Mesothelial cell of epicardium (in vitro differentiated cells): ENCODE measurements at places on chromosomes 4 and X. TPM values are rescaled to one million over a fixed set of nuclear protein-coding genes. Genes with fewer than 3 reads are reported as not detected.
A peak's percentile ranks its signal among the peaks of the same experiment; 100 is the strongest.

The EFHC2 gene
- total RNA-seq: 1.5 to 2.4 TPM (median 2.0 TPM) in 3 replicates

The IQSEC2 gene
- total RNA-seq: 19.8 to 23.0 TPM (median 22.2 TPM) in 3 replicates

The PRDM8 gene
- total RNA-seq: 1.6 to 2.4 TPM (median 1.7 TPM) in 3 replicates

The NIPAL1 gene
- 12.1 to 13.4 TPM (median 13.3 TPM) in 3 replicates for total RNA-seq

The RNF212 gene
- total RNA-seq: 10.9 to 15.6 TPM (median 13.4 TPM) in 3 replicates

The GPR50 gene
- total RNA-seq: 0.25 to 0.65 TPM (median 0.64 TPM) in 3 replicates

DNA sequence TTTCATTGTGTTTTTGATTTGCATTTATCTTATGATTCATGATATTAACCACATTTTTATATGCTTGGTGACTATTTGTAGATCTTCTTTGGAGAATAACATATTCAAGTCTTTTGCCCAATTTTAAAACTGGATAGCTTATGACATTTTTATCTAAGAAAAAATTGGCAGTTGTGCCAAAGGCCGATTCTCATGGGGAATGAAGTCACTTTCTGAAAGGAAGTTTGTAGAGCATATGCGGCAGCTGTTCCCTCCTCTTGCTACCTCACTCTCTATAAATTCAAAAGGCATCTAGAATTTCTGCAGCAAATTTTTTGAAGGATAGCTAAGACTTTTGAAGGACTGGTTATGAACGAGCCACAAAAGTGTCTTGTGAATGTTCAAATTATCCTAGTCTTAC is 2353.5 kb downstream of the ARAP2 start:
- no peak overlapping the region for H3K4me3 ChIP-seq
- H3K4me1 ChIP-seq: no peaks in the 10 kb centered on the region
- no peak for DNase-seq
- H3K27me3 ChIP-seq: no peaks in the 10 kb centered on the region

DNA sequence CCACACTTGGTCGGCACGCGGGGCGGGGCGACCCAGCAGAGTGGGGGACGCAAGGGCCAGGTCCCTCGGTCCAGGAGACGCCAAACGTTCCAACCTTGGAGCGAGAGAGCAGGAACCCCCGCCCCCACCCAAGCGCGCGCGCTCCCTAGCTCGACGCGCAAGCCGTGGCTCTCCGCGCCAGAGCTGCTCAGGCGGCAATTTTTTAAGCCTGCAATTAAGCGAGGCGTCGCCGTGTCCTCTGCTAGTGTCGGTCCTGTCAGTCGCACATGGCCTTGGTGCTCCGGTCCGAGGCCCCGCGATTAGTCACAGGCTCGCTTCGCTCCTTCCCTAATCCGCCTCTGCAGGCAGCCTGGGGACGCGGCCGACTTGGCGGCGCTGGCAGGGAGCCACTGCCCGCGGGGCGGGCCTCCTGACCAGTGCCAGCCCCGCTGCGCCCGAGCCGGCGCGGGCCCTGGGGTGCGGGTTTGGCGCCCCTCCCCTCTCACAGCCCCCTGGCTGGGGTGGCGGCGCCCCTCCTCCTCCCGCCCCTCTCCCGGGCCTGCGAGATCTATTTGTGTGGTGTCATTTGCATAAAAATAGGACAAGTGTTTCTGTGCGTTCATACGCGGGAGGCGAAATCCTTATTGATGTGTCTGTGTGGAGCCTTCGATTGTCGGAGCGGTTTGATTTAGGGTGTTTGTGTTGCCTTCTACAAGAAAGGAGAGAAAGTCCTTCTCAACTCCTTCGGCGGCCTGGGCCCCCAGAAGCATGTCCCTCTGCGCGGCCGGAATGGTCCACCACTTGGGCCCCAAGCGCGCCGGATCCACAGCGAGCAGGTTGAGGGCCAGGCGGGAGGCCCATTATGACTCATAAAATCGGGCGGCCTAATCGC is 9.8 kb upstream of the BCOR start:
- peak overlapping the region; percentile 72 for H3K4me3 ChIP-seq
- H3K36me3 ChIP-seq: no peaks in the 10 kb centered on the region
- no peak for DNase-seq
- H3K4me1 ChIP-seq: peaks cover 23% of the 10 kb centered on the region
- H3K27me3 ChIP-seq: no peaks in the 10 kb centered on the region

- H3K27ac ChIP-seq: no peak overlapping the region
- H3K27me3 ChIP-seq: no peaks in the 10 kb centered on the region
- H3K4me1 ChIP-seq: no peaks in the 10 kb centered on the region
- H3K36me3 ChIP-seq: no peaks in the 10 kb centered on the region
- H3K4me3 ChIP-seq: no peak overlapping the region
Measured at GRCh38 chr4:14218641-14219040, 591.1 kb upstream of the BOD1L1 start.

GRCh38 chr4:142021181-142021580 is 384.8 kb downstream of the IL15 start:
- H3K27ac ChIP-seq: no peak overlapping the region
- DNase-seq: no peak
- H3K4me3 ChIP-seq: no peak overlapping the region
- H3K27me3 ChIP-seq: no peaks in the 10 kb centered on the region
- peaks cover 5% of the 10 kb centered on the region for H3K36me3 ChIP-seq
- H3K4me1 ChIP-seq: peaks cover 7% of the 10 kb centered on the region

DNA sequence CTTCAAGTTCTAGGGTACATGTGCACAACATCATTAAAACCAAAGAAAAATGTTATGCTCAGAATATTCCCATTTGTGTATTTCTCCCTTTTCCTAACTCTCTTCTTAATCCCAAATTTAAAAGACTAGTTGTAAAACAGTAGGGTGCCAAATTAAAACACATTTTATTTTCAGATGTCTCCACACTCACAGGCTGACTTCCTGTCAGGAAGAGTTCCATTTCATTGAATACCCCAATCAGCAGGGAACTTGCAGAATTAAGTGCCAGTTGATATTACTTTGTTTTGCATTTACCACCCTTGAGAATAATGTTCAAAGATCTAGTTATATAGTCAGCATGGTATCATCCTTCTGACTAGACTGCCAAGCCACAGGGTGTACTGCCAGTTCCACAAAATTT is 207.9 kb downstream of the MAB21L2 start:
- peaks cover 8% of the 10 kb centered on the region for H3K4me1 ChIP-seq
- no peak overlapping the region for H3K27ac ChIP-seq
- DNase-seq: no peak
- no peaks in the 10 kb centered on the region for H3K27me3 ChIP-seq

- no peaks in the 10 kb centered on the region for H3K27me3 ChIP-seq
- peaks cover 18% of the 10 kb centered on the region for H3K36me3 ChIP-seq
- DNase-seq: no peak
- H3K27ac ChIP-seq: no peak overlapping the region
Measured at GRCh38 chr4:120850018-120850599, 72.4 kb downstream of the PRDM5 start.

GRCh38 chrX:155056877-155057792 is 13.8 kb downstream of the CMC4 start:
- H3K36me3 ChIP-seq: peaks cover 7% of the 10 kb centered on the region
- peak overlapping the region; percentile 46 for H3K4me3 ChIP-seq
- H3K4me1 ChIP-seq: no peaks in the 10 kb centered on the region
- H3K27me3 ChIP-seq: no peaks in the 10 kb centered on the region
